ENCODE measurements at places on chromosomes 5 and 9.

DNA sequence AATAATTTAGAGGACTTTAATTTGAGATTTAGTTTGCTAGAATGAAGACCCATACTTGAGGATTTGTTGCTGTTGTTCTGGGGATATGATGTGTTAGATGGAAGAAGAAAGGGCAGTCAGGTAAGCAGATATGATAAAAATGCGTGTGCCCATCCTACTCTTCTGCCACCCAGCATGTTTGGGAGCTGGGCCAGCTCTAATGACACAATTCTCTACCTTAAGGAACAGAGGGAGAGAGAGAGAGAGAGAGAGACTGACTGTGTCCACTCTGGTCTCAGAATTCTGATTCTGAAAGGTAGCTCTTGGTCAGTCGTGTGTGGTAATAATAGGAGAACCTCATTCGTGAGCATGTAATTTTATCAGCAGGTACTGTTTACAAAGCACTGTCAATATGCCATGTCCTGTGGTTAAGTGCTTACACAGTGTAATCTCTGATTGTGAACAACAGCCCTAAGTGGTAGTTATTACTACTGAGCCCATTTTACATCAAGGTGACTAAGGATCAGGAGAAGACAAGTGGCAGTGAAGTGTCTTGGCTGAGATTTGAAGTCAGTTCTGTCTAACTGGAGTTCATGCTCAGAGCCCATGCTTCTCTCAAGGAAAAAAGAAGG lies 307.4 kb upstream of the SEMA6A start:
- DNase-seq: no peak

GRCh38 chr5:4563400-4563799 lies 576.7 kb upstream of the ADAMTS16 start:
- peak; percentile 65 for DNase-seq

DNA sequence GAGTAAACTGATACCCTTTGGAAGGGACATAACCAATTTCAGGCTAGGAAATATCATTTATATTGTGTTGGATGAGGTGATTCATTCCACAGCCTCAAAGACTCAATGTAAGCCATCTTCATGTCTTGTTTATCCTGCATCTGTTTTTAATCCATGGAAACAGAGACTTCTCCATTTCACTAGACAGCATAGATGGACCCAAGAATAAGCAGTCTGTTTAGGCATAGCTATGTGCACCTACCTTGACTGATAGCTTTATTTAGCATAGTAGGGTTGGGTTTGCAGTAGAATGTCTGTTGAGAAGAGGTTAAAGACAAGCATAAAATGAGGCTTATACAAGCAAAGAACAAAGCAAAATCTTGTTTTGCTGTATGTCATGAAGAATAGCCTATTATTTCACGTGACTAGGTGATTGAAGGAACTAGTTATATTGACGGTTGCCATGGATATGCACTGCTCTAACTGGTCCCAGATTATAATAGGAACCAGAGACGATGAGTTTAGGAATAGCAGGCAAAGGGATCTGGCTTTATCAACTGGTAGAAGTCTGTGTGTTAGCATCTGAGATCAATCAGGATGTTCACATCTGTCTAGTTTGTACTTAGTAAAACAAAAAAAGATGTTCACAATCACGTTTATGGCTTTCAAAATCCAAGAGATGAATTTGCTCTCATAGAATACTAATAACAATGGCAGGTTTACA lies 154.8 kb upstream of the KLF9 start:
- DNase-seq: no peak

- DNase-seq: no peak
Observed at GRCh38 chr5:51208296-51208695, 175.0 kb upstream of the ISL1 start.

GRCh38 chr9:101176384-101176783 lies 147.9 kb downstream of the PLPPR1 start:
- peak; percentile 55 for DNase-seq

GRCh38 chr5:141172381-141173204 lies at the start of gene PCDHB7:
Gene PCDHB7, plus strand, starts transcription at chr5:141172644. Its CDS starts 192 bp downstream, at chr5:141172836.
- peak; percentile 70 for DNase-seq

DNA sequence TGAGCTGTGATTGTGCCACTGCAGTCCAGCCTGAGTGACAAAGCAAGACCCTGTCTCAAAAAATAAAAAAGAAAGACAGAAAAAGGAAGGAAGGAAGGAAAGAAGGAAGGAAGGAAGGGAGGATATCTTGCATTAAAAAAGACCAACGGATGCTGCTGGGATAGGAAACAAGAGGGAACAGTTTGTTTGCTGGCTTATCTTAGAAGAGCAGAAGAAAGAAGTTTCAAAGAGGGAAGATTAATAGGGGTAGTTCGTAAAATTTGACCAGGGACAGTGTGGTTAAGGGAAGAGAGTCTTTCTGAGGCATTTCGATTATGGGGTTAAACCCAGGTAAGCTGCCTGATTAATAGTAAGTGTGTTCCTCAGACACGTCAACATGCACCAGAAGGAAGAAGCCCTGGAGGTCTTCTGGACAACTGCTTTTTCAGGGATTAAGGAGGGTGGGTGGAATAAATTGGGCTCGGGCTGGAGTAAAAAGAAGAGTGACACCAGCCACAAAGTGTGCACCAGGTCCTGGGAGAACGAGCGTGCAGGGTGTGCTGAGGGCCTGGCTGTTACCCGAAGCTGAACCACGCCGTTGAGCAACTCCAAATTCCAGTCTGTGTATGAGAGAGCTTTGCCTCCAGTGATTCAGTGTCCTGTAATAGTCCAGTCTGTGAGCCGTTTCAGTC lies 24.8 kb downstream of the FYB1 start:
- peak; percentile 67 for DNase-seq

DNA sequence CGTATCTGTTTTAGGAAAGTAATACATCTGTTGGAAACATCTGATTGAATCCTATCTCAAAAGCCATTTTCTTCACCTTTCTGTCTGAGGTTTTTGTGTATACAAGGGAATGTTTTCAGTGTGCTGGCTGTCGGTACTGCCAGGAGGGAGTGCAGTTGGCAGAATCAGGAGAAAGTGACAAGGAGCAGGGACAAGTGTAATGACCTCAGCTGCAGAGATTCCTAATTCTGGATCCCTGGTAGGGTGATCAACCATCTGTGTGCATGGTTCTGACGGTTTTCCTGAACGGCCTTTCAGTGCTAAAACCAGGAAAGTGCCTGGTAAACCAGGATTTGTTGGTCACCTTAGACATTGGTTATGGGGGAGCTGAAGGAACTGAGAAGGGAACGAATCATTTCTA lies 1.6 kb upstream of the GDA start:
- no peak for DNase-seq

DNA sequence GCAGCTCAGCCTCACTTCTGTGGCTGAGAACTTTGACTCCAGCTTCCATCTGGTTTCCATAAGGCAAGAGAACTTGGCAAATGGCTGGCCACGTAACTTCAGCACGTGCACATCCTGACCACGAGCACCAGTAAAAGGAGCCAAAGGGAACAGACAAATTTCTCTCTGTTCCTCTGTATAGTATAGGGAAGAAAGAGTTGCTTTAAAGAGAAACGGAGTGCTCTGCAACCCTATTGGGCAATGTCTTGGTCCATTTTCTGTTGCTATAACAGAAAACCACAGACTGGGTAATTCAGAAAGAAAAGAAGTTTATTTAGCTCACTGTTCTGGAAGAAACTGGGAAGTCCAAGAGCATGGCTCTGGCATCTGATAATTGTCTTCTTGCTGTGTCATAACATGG lies 558.7 kb downstream of the ACTL7B start:
- DNase-seq: peak; percentile 49

DNA sequence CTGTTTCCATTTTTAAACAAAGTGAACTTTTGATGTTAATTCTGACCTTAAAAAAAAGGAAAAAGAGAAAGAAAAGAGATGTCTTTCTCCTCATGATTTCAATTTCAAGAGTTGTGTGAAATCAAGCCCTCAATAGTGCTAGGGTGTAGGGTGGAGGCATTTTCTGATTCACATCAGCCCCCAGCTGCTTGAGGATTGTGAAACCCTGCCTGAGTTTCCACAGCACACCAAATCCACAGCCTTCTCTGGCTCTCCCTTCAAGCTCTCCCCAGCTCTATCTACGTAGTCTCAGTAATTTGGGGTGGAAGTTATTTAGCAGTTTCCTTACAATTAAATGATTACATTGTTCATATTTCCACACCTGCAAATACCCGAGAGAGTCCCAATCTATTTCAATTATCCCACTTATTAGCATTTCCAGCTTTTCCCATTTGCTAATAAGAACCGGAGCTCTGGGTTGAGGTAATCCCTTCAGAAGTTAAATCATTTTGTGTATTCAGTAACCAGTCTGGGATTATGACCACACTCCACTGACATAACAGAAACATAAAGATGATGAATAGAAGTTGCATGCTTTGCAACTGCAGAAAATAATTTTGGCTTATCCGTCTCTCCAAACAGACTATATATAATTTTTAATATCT lies 54.9 kb downstream of the MTX3 start:
- DNase-seq: no peak

DNA sequence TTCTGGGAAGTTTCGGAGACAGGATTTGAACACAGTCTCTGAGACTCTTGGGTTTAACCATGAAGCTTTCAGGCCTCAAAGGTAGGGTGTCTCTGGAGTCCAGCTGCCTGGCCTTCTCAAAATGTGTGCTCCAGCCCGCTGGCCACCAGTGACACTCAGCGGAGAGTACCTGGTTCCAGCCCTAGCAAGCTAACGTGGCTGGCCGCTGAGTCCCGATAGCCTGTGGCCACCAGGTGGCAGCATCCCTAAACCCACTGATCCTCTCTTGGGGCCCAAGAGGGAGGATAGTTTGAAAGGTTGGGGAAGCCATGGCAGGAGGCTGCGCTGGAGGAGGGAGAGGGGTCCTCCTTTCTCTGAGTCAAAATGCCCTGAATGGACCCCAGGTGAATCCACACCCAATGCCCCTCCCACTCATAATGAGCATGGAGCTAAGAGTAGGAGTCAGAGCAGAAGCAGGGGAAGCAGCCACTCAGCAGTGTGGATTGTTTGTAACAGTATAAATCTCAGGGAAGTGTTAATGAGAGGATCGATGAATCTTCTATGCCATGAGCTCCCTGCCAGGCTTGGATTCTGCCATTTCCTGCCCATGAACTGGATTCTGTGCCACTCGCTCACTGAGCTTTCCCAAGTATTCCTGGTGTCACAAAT lies 5.4 kb upstream of the TIFAB start:
- peak; percentile 72 for DNase-seq

DNA sequence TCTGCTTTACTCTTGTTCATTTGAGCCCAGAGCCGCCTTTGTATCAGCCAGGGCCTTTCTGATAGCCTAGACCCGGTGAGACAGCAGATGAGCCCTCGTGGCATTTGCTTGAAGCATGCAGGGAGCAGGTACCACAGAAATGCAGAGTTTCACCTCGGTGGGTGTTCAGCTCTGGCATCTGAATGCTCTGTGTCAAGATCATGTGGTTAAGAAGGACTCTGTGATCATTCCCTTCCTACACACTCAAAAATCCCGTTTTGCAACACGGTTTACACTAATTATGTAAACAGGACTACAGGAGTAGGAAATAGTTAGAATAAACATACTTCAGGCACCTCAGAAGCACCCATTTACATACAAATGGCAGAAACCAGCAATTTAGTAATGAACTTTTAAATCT lies 67.2 kb downstream of the MVB12B start:
- DNase-seq: no peak

DNA sequence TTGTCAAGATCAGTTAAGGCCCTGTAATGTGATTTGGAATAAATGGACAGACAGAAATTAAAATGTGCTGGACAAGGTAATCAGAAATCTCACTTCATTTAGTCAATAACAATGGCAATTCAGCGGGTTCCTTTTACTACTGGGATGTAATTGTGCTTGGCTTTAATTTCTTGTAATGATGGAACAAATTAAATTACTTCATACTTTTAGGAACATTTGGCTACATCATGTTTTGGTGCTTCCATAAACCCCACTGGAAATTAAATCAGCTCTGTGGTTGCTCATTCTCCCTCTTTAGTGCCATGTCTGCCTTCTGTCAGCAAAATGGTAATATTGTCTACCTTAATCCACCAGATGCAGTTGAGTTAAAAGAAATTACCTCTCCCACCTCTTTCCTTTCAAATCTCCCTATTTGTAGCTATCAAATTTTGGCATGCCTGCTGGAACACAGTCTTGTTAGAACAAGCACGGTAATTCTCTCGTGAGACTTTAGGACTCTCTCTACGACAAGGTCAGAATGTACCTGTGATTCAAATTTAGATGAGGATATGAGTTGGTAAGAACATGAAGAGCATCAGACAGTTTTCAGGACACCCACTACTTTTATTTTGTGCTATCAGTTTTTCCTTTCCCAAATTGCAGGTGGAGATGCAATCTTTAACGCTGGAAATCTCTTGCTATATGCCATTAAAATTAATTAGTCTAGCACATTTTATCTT lies 476.3 kb downstream of the RAB3C start:
- no peak for DNase-seq

DNA sequence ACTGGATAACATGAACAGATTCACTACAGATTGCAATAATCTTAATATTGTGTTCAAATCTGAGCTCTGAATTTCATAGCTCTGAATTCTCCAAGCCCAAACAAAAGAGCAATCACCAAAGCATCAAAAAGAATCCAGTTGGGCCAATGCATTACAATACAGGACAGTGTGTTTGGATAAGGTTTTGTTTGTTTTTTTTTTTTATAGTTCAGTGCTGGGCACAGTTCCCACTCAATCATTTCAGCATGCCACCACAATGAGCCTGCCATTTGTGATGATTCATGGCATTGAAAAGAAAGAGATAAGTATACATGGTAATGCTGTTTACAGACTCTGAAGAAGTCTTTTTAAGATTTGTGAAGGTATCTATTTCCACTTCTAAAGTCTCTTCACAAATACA lies 1.7 kb upstream of the HTR1A start:
- no peak for DNase-seq

- peak; percentile 53 for DNase-seq
Observed at GRCh38 chr9:99345942-99346341, 123.9 kb downstream of the SEC61B start.

DNA sequence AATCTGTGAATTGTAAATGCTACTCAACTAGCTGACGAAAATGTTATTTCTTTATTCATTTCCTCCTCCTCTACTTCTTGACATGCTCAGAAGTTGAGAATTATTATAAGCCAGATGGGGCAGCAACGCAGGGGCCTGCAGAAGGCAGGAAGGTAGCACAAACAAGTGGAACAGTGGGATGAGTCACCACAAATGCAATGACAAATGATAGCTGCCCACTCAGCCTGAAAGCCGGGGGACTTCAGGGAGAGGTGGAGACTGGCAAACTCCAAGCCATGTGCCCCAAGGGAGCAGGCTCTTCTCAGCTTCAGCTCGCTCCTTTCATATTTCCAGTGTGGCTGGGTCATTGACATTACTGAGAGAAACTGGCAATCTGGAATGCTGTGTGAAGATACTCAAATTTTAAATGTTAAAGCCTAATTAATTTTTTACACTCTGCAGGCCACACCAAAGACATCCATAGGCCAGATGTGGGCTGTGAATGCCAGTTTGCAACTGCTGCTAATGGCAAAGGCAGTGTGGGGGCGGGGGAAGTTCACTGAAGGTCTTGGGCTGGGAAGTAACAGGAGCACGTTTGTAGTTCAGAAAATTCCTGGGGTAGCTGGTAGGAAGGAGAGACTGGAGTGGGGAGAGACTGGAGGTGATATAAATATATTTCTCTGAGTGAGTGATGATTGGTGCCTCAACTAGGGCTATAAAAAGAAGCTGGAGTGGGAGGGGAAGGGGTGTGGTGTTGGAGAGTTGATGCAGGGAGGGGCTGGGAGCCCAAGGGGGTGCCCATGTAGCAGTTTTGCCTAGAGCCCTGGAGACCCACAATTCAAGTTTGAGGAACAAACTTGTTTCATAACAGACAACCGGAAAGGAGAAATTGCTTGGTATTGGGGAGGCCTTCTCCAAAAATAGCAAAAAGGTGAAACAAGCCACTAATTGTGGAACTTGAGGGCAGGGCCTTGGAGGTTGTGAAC lies 20.8 kb upstream of the ADRB2 start:
- DNase-seq: no peak

- DNase-seq: no peak
Observed at GRCh38 chr5:95669540-95669939, 13.3 kb downstream of the SPATA9 start.

Measured in SK-MEL-5 (cell line).